ENCODE measurements at places on chromosomes 1 and 21.

GRCh38 chr21:41369105-41369919 is 7.5 kb downstream of the MX2 start:
- peak; percentile 82 for DNase-seq

DNA sequence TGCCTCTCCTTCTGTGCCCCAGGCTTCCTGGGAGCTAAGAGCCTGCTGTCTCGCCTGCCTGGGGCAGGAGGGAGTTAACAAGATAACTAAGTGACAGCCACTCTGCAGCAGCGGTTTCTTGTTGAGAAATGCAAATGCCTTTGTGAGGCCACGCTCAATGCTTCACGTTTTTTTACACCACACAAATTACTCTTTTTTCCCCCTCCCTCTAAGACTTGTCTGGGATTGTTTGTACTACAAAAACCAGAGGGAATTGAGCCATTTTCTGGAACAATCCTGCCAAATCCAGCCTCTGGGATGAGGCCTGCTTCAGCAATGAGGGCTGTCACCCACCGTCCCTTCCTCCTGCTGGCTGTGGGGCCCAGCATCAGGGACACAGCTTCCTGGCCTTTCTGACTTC is 119.6 kb downstream of the ACTL8 start:
- DNase-seq = peak; percentile 54

DNA sequence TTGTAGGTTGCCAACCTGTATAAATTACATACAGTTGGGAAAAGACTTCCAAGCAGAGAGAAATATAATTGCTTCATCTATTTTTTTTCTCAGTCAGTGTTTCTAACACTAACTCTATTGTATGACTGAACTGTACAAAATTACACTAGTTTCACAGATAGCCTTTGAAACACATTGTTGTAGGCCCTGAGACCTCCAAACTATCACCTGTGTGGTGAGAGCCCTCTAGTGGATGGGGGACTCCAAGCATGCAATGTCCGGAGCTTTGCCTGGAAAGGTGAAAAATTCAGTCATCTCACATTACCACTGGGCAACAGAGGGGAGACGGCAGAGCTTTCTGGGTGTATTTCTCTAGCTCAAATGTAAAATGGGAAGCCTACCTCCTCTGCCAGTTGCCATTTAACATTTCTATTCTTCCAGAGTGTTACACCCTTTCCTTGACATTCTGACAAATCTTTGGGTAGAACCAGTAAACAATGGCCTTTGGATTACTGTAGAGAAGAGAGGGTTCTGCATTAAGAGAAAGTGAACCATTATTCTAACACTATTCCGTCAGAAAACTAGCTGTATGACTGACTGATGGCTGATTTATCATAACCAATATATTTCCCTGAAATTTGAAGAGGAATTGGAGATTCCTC is 212.2 kb downstream of the LYPLAL1 start:
- peak; percentile 65 for DNase-seq

- no peak for DNase-seq
Measured at GRCh38 chr1:116854716-116855115, 55.0 kb upstream of the PTGFRN start.

- no peak for DNase-seq
Measured at GRCh38 chr1:237763137-237763536, 127.6 kb downstream of the ZP4 start.

- DNase-seq = peak; percentile 38
Measured at GRCh38 chr1:40438391-40439015, 11.8 kb upstream of the ZFP69B start.

Measured in neural progenitor cell (in vitro differentiated cells).